ENCODE measurements at places on chromosomes 12 and 14.

DNA sequence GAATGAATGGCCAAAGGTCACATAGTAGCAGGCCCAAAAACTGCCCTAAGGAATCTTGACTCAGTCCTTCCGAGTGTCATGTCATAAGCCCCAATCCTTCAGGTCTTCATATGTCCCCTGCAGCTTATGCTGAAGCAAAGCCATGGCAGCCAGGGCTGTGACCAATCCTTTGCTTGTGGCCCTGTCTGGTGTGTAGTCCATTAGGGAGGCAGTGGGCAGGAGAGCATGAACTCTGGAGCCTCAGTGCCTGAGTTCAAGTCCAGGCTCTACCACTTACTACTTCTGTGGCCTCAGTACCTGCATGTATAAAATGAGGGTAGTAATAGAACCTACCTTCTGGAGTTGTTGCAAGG, 20.3 kb downstream of the PLEKHG3 start:
- DNase-seq: no peak

- no peak for DNase-seq
Observed at GRCh38 chr12:65100140-65100539, 21.0 kb downstream of the WIF1 start.

DNA sequence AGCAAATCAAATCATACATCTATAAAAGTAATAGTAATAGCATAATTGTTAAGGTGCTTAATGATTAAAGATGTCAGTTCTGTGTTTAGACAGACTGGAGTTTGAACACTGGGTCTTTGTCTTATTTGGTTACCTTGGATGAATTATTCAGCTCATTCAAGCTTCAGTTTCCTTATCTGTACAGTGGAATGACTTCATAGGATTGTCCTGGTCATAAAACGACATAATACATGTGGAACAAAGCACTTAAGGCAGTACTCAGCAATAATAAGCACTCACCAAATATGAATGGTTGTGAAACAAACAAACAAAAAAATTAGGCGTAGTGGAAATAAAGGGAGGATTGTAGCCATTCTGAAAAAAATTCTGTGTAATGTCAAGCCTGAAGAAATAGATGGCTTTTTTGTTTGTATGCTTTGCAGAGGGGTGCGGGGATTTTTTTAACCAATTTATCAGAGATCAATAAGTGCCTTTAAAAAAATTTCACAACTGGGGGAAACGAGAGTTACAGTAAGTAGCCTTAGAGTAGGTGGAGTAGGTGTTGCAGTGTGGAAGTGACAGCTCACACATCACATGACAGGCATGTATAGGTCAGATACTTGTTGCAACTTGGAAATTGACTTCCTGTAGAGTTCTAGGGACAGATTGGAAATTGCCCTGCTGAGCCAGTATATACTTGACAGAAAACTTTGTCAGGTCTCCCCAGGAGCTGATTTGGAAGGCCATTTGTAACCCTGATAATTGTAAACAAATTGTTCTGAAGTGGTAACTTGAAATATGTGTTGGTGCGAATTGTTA, 157.7 kb downstream of the SLC15A5 start:
- DNase-seq: no peak

DNA sequence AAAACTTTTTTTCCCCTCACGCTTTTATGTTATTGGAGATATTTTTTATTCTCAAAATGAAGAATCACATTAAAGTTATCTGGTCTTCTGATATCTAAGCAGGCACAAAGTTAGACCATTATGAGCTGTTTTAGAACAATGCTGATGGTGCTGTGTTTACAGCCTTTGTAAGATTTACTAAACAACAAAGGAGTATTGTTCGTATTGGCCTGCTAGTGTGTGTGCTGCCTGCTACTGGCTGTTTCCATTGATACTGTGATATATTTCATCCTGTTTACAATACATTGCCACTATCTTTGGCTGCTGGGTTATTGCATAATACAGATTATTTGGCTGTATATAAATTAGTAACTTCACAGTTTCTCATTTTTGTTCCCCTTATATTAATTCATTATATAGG, 220.8 kb downstream of the ITPR2 start:
- no peak for DNase-seq

DNA sequence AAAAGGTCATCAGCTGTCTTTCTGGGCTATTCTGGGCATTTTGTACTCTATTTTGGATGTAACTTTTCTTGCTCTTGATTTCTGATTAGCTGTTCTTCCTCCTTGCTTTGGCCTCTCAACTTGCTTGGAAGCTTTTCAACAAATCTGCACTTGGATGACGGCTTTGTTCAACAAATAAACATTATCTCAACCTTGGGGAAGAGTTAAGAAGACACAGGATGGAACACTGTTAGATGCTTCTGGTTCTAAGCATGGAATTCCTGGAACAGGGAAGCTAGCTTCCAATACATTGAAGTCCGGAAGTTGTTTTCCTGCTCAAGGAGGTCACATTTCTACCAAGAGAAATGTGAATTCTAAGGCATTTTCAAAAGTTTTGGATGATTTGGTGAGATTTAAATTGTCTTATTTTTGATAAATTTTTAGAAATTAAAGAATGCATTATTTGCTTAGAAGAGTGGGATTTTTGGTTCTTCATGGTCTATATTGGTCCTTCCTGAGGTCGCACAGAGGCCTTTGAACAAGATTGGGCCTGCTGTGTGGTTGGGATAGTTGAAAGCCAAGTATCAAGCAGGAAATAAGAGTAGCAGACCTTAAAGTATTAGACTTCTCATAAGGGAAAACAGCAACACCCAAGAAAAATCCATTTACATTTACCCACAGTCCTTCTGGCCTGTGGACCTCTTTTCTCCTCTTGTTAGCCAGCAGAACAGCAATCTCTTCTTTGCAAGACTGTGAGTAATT, 59.2 kb downstream of the PPFIBP1 start:
- DNase-seq: peak; percentile 49

- no peak for DNase-seq
Observed at GRCh38 chr12:77560714-77561113, 270.0 kb upstream of the NAV3 start.

- DNase-seq: no peak
Observed at GRCh38 chr14:75003250-75004027, 718 bp downstream of the EIF2B2 start.

DNA sequence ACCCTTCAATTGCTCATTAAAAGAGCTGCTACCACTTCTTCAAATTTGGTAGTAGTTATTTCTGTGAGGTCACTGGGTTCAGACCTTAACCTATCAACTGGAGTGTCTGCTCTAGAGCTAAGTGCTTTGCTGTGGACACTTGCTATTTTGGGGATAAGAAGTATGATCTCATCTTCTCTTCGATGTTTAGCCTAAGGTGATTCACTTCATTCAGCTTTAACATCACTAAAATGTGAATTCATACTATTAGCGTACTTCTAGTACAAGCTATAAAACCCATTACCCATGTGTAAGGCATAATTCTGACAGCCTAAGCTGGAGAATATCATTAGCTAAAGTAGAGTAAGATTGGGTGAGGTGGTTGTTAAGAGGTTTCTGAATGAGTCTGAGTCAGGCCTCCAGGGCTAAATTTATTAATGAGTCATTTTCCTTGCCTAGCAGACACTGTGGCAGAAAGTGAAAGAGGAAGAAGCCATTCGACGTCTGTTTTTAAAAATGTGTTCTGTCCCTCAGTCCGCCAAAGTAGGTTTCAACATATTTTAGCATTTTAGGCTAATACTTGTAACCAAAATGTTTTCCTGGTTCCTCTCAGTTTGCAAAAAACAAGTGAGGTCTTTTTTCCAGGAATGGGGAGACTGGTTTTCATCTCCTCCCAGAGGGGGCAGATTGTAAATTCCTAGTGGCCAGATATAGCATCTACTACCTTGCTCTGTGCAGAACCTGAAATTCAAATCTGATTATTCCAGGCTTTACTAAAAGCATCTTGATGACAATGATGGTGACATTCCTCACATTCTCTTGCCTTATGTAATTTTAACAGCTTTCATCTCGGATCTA, 103.6 kb downstream of the SSPN start:
- peak; percentile 26 for DNase-seq

GRCh38 chr12:53499266-53500141, at the start of gene MAP3K12:
TSS of gene MAP3K12 (minus strand) at chr12:53499458. CDS start at chr12:53487391, 12,067 bp downstream.
- peak; percentile 65 for DNase-seq

DNA sequence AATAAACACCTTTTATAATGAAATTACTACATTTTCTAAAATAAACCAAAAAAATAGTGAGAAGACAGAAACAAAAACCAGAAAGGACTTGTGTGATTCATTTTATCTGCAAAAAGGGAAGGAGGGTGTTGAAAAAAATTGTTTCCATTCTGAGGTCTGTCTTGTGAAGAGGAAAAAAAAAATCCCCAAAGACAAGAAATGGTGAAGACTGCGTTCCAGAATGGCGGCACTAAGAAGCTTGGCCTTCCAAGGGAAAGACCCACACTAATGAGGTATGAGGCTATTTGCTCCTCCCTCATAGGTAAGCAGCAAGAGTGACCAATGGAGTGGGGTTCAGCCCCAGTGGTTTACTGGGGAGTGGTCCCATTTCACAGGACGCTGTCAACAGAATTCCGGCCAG, 35.0 kb downstream of the GNPTAB start:
- DNase-seq: no peak

GRCh38 chr12:89971880-89972279, 263.2 kb upstream of the ATP2B1 start:
- DNase-seq: no peak

DNA sequence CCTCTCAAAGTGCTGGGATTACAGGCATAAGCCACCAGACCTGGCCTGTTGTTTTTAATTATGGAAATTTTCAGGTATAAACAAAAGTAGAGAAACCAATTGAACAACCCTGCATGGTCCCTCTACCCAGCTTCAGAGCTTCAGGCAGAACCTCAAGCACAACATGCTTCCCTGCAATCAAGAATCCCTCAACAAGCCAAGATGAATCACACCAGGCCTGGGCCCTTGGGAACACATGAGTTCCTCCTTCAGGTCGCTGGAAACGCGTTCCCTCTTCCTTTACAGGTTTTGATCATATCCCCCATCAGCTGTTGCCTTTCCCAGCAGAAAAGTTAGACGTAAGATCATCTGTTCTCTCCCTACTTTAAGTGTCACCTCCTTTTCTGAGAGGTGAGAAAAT, 20.5 kb upstream of the CORO1C start:
- DNase-seq: peak; percentile 76

DNA sequence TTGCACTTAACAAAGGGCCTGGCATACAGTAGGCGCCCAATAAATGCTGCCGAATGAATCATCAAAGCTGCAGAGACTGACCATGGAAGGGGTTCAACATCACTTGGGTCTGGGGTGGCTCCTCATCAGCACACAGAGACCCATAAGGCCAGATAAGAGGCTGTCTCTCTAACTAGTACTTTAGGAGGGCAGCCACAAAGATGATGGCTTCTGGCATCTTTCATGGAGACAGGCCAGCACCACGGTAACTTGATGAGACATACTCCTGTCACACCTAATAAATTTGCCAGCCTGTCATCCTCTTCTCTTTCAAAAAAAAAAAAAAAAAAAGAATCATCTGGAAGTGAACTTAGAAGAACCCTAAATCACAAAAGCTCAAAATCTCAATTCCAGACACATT, 3.4 kb downstream of the PRIMA1 start:
- no peak for DNase-seq

DNA sequence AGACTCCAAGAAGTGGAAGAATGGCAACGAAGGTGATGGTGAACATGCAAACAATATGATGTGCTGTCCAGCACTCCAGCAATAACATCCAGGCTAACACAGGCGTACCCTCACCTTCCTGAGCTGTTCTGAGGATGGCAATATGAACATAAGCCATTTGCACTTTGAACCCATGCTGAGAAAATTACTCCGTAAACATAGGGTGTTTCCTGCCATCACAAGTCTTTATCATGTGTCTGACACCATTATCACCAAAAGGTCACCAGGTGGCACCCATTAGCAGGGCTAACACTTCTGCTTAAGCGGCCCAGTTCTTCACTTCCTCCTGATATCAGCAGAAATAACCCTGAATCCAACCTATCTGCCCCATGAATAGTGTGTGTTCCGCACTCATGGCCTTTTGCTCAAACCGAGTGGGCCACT, 482.8 kb downstream of the MED13L start:
- no peak for DNase-seq

- DNase-seq: no peak
Observed at GRCh38 chr14:105078294-105078693, 13.1 kb upstream of the GPR132 start.

DNA sequence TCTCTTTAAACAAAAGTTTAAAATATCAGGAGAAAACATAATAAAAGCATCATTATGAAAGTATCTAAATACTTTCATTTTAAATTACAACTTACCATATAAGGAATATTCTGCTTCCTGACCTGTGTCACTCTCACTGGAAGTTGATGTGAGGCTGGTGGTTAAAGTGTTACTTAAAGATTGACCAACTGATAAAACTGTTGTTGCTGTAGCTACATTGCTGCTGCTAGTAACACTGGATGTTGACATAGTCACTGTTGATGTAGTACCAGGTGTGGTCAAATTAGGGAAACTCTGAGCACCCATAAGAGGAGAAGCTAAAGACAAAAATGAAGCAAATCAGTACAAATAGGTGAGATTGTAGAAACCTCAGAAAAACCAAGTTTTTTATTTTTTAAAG, 79.9 kb downstream of the HECTD1 start:
- DNase-seq: no peak

DNA sequence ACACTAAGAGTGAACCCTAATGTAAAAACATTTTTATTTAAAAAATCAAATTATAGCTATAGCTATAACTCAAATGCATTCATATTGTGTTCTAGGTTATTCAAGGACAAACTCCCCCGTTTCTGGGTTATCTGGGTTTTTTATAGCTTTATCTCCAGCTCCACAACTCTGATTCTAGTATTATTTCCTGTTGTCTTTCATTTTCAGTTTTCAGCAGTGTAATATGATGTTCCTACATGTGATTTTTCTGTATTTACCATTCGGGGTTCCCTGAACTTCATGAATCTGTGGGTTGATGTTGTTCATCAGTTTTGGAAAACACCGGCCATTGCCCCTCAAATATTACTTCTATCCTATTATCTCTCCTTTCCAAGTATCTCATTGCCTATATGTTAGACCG, 221.9 kb upstream of the FOXN3 start:
- DNase-seq: no peak

DNA sequence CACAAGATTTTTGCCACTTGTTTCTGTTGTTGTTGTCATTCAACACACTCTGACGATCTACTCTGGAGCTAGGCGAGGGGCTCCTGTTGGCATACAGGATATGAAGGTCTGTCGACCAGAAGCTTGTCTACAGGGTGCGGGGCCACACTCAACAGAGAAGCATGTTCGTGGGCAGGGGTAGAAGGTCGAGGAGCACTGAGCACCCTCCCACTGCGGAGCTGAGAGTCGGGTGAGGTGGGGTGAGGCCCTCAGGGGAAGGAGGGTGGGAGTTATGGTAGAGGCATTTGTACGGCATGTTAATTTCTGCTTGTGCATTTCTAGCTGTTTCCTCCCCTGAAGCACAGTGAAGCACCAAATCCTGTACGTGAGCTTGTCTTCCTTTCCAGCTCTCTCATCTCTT, 115.1 kb downstream of the PRMT8 start:
- no peak for DNase-seq

- peak; percentile 21 for DNase-seq
Observed at GRCh38 chr12:52965337-52965731, 16.4 kb downstream of the KRT18 start.

DNA sequence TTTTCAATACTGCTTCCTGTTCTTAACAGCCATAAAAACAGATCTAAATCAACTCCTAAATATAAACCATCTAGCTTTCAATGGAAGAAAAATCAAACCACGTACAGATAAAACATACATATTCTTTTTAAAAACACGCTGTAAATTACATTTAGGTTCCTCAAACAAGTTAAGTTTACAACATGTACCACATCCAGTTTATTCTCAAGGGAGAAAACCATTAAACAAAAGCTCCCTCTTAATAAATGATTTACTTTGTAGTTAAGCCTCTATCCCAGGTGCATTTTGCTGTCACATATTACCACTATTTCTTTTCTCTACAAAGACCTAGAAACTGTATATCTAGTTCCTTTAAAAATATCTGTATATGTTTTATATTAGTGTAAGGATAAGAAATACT, 3.1 kb downstream of the NUMB start:
- no peak for DNase-seq

Data from tongue (tissue), 3 donors.